Progenitor cell of endocrine pancreas (in vitro differentiated cells): ENCODE measurements at places on chromosomes 3 and 15. TPM values are rescaled to one million over a fixed set of nuclear protein-coding genes. Genes with fewer than 3 reads are reported as not detected.
A peak's percentile ranks its signal among the peaks of the same experiment; 100 is the strongest.

GOLGA6L9 gene
- 13.2 and 13.3 TPM in 2 replicates for total RNA-seq

SPATA12 gene
- total RNA-seq, result 0.14 and 0.16 TPM in 2 replicates

SPG11 gene
- 90.6 and 96.4 TPM in 2 replicates for total RNA-seq

CASR gene
- total RNA-seq, result 2.3 and 2.5 TPM in 2 replicates

DNA sequence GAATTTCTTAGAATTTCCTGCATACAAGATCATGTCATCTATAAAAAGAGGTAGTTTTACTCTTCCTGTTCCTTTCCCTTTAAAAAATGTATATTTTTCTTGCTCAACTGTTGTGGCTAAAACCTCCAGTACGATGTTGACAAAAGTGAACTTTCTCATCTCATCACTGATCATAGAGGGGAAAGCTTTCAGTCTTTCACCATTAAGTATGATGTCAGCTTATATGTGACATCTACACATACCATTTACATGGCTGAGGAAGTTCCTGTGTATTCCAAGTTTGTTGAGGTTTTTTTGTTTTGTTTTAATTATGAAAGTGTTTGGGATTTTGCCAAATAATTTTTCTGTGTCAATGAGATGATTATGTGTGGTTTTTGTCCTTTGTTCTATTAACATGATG, 173.6 kb downstream of the PLD1 start:
- H3K36me3 ChIP-seq, result peaks cover 47% of the 10 kb centered on the region
- no peak overlapping the region for H3K27ac ChIP-seq
- no peak for DNase-seq

GRCh38 chr15:77866596-77867125, 210.8 kb downstream of the TBC1D2B start:
- no peak overlapping the region for H3K27ac ChIP-seq
- no peak overlapping the region for H3K4me3 ChIP-seq
- DNase-seq, result no peak
- peaks cover 1% of the 10 kb centered on the region for H3K4me1 ChIP-seq
- peaks cover 22% of the 10 kb centered on the region for H3K27me3 ChIP-seq

- peaks cover 21% of the 10 kb centered on the region for H3K4me1 ChIP-seq
- DNase-seq, result no peak
- no peak overlapping the region for H3K4me3 ChIP-seq
- H3K27me3 ChIP-seq, result peaks cover 7% of the 10 kb centered on the region
- peak overlapping the region; percentile 86 for H3K27ac ChIP-seq
- H3K36me3 ChIP-seq, result peaks cover 2% of the 10 kb centered on the region
Measured at GRCh38 chr15:67843571-67844387, 3.9 kb upstream of the RNU6-1 start.

DNA sequence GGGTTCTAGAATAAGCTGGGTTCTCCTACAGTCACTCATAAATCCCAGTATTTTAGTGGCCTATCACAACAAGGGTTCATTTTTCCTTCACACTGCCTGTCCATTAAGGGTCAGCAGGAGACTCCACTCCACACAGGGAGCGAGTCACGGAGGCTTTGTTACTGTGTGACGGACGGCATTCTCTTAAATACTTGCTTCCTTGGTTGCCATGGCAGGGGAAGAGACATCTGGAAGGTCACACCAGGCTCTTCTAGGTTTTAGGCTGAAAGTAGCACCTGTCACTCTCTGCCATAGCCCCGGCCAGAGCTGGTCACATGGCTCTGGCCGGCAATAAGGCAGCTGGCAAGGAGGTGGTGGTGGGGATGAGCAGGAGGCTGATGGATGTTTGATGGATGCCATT, 89.4 kb upstream of the ANKRD34C start:
- no peak for DNase-seq
- peaks cover 25% of the 10 kb centered on the region for H3K27me3 ChIP-seq
- H3K36me3 ChIP-seq, result no peaks in the 10 kb centered on the region
- no peak overlapping the region for H3K27ac ChIP-seq

GRCh38 chr3:143414571-143415253, 295.1 kb downstream of the CHST2 start:
- no peaks in the 10 kb centered on the region for H3K4me1 ChIP-seq
- peaks cover 6% of the 10 kb centered on the region for H3K27me3 ChIP-seq
- H3K4me3 ChIP-seq, result no peak overlapping the region

- no peak overlapping the region for H3K27ac ChIP-seq
- no peak overlapping the region for H3K4me3 ChIP-seq
- no peaks in the 10 kb centered on the region for H3K27me3 ChIP-seq
- no peak for DNase-seq
- no peaks in the 10 kb centered on the region for H3K4me1 ChIP-seq
Measured at GRCh38 chr3:196803891-196804468, 63.7 kb upstream of the SENP5 start.

- H3K4me3 ChIP-seq, result no peak overlapping the region
- peaks cover 3% of the 10 kb centered on the region for H3K36me3 ChIP-seq
- H3K4me1 ChIP-seq, result peaks cover 4% of the 10 kb centered on the region
- DNase-seq, result no peak
- H3K27me3 ChIP-seq, result no peaks in the 10 kb centered on the region
- no peak overlapping the region for H3K27ac ChIP-seq
Measured at GRCh38 chr3:122880173-122880572, 85.3 kb downstream of the SLC49A4 start.

- peaks cover 3% of the 10 kb centered on the region for H3K4me1 ChIP-seq
- DNase-seq, result no peak
- no peaks in the 10 kb centered on the region for H3K36me3 ChIP-seq
- H3K4me3 ChIP-seq, result no peak overlapping the region
- no peaks in the 10 kb centered on the region for H3K27me3 ChIP-seq
Measured at GRCh38 chr3:179473565-179473964, 22.3 kb upstream of the GNB4 start.
